ENCODE measurements at places on chromosomes 1 and 21. TPM values are rescaled to one million over a fixed set of nuclear protein-coding genes. Genes with fewer than 3 reads are reported as not detected.

The SLC30A10 gene
- total RNA-seq: 0.95 TPM

The CFHR4 gene
- total RNA-seq: not detected

The CHRM3 gene
- total RNA-seq: 0.28 TPM

The TTC24 gene
- 0.18 TPM for total RNA-seq

The IQCC gene
- total RNA-seq: 2.0 TPM

The TNNT2 gene
- 4,623 TPM for total RNA-seq

The ETV3L gene
- not detected for total RNA-seq

The AQP10 gene
- 4.8 TPM for total RNA-seq

The CFHR2 gene
- not detected for total RNA-seq

The ADGRL2 gene
- total RNA-seq: 58.3 TPM

The UBXN10 gene
- total RNA-seq: 1.8 TPM
